ENCODE measurements at places on chromosomes 6 and 20.
A peak's percentile ranks its signal among the peaks of the same experiment; 100 is the strongest.

GRCh38 chr6:25186919-25187318, 92.3 kb upstream of the CARMIL1 start:
- no peak for DNase-seq

DNA sequence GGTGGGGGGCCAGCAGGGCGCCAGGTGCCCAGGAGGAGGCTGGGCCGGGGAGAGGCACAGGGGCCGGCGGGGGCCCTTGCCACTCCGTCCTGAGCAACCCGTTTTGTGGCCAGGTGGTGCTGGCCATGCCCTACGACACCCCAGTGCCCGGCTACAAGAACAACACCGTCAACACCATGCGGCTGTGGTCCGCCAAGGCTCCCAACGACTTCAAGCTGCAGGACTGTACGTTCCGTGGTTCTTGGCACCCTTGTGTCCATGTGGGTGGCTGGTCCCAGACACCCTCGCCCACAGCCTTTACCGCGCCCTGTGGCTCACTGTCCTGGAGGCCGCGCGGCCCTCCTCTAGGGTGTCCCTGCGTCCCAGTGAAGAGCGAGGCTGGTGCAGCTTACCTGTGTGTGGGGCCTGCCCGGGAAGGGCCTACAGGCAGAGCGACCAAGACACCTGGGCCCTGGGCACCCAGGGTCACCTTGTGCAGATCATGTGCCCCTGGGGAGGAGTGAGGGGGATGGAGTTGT, 28.7 kb downstream of the PYGB start:
- DNase-seq, result no peak

DNA sequence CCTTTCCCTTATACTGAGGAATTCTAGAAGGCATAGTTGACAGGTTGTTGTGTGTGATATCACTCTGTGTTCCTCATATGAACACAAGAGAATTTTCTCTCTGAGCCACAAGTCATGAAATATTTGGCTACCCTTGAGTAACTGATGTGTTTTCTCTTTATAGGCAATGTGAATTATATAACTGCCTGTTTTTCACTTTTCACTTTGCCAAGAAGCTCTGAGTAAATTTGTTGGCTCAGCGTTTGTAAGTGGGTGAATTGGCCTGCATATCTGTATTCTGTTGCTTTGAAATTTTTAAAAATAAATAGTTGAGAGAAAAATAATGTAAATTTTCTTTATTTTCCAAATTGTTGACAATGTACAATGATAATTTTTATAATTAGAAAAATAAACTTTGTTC, 5.2 kb upstream of the BTBD9 start:
- no peak for DNase-seq

DNA sequence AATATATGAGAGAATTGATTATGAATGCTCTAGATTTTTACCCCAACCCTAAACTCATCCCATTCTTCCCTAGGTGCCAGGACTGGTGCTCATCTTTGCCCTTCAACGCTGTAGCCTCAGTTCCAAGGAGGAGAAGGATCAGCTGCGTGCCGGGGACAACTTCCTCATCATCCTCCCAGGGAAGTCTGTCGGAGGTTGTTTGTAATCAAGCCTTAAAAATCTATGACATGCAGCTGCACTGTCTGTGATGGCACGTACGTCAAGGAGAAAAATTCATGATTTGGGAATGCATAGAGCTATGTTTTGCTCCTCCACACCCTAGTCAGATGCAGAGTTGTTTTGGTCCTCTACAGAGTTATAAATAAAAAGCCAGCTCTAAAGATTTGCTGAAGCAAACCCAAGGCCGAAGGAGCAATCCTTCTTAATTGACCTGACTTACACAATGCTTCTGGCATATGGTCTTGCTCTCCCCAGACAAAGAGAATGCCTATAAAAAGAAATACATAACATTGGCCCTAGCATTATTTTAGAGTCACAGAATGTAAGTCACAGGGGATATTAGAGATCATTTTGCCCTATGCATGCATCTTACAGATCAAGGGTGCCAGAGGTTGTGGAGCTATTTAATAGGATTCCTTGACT, 244.2 kb downstream of the HIVEP2 start:
- no peak for DNase-seq

DNA sequence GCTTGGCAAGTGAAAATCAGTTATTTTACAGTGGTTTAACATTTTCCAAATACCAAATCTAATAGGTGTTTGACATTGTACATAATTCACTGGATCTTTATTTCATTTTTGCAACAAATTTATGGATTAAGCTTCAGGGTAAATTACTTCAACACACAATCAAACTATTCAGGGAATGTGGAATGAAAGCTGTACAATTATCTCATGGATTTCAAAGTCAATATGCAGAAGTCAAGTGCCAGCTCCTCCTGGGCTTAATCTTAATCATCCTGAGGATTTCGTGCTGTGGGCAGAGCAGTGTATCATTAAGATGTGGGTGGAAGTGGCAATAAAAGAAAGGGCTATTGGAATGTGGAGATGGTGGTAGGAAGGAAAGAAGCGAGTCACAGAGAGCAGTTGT, 548.8 kb downstream of the COL12A1 start:
- no peak for DNase-seq

DNA sequence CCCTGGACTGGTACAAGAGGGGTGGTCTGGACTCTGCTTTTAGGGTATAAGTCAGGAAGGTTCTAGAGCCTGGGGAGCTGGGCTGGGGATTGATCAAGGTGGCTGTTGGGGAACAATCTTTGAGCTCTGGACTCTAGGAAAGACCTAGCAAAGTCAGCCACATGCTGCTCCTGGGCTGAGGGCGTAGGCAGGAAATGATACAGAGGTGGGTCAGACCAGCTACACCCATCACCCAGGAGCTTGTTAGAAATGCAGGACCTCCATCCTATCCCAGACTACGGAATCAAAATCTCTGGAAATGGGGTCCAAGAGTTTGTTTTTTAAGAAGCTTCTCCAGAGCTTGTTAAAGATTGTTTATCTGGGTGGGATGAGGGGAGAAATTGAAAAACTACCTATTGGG, 9.4 kb downstream of the ADTRP start:
- DNase-seq, result no peak

GRCh38 chr6:72739368-72739779, 117.5 kb downstream of the KCNQ5 start:
- no peak for DNase-seq

DNA sequence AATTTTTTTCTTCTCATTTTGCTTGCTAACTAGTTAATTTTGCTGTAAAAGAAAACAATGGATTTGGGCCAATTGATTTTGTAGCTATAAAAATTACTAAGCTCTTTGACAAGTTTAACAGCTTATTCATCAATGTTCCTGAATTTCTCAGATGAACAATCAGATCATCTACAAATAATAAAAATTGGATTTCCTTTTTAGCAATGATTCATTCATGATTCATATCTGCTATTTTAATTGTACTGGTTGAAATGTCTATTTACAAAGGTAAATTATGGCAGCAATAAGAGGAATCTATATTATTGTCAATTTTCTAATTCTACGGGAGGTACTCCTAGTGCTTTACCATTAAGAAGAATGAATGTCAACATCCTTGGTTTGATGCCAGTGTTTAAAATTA, 178.8 kb upstream of the BTBD3 start:
- DNase-seq, result no peak

- no peak for DNase-seq
These were observed at the start of gene KIF13A for GRCh38 chr6:17987447-17987696. Gene KIF13A (minus strand): TSS chr6:17987635. CDS start chr6:17987463, 172 bp downstream.

GRCh38 chr20:43938932-43939761, 24.5 kb downstream of the TOX2 start:
- DNase-seq, result no peak

DNA sequence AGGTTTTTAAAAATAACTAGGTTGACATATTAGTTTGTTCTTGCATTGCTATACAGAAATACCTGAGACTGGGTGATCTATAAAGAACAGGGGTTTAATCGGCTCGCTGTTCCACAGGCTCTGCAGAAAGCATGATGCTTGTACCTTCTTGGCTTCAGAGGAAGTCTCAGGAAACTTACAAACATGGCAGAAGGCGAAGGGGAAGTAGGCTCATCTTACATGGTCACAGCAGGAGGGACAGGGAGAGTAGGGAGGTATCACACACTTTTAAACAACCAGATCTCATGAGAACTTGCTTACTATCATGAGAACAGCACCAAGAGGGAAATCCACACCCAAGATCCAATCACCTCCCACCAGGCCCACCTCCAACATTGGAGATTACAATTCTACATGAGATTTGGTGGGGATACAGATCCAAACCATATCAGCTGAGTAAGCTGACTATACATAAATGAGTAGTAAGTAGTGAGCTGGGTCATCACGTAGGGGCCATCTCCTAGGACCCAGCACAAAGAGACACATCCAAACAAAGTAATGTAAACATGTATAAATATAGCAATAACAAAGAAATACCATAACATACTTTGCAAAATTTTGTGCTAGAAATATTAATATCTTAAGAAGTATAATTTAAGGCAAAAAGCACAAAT, 31.4 kb upstream of the SIRPG start:
- DNase-seq, result no peak

- no peak for DNase-seq
These were observed 214.5 kb downstream of the SOX4 start for GRCh38 chr6:21808045-21808470.

DNA sequence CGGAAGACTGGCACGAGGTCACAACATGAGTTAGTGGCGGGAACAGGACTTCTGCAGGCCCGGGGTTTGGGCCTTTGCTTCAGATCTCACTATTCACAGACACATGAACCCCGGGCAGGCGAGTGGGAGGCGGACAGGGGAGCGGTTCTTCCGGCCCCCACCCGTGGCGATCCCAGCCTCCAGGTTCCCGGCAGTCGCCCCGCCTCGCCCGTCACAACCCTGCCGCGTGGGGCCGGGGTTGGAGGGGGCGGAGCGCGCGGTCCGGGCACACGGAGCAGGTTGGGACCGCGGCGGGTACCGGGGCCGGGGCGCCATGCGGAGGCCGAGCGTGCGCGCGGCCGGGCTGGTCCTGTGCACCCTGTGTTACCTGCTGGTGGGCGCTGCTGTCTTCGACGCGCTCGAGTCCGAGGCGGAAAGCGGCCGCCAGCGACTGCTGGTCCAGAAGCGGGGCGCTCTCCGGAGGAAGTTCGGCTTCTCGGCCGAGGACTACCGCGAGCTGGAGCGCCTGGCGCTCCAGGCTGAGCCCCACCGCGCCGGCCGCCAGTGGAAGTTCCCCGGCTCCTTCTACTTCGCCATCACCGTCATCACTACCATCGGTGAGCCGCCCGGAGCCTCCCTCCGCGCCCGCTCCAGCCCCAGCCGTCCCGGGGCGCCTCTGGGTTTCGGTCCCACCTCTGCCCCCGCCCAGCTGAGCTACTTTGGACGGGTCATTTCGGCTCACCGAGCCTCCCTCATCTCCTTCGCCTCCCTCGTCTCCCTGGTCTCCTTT, at the start of gene KCNK15:
TSS of gene KCNK15 (plus strand) at position 268 of the 769 bp plus-strand sequence. CDS start at position 314, 46 bp downstream.
- peak; percentile 33 for DNase-seq

- peak; percentile 11 for DNase-seq
These were observed 1.4 kb downstream of the AKIRIN2 start for GRCh38 chr6:87700397-87701343.

- DNase-seq, result no peak
These were observed 319.1 kb upstream of the NT5E start for GRCh38 chr6:85130743-85131142.

DNA sequence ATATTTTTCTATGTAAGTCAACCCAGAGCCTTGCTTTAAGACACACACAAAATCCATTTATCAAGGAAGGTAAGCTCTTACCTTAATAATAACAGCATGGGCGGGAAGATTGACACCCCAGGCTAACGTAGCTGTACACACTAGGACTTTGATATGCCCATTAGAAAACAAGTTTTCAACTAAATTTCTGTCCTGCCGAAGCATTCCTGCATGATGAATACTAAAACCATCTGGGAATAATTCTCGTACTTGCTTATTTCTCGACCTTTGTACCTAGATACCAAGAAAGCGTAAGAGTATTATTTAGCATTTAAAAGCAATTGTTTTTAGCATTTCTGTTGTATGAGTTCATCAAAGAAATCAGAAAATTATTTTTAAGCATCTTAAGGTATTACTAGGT, 197.5 kb upstream of the SIM1 start:
- DNase-seq, result no peak

DNA sequence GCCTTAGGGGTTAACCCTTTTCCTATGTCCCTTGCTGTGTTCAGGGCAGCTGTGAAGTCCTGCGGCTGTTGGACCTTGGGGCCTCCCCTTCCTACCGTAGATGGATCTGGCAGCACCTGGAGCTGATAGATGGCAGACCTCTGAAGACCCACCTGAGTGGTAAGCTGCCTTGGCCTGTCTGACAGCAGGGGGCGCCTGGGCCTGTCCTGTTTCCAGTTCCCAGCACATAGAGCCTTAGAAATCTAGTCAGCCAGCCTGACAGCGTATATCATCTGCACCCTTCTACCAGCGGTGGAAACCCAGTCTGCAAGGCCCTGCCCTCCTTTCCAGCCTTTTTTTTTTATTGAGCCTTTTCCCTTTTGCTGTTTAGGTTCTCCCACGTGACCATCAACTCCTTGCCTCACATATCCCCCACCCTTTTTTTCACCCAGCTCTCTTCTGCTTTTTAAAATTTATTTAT, 26.6 kb downstream of the CNBD2 start:
- peak; percentile 64 for DNase-seq

- no peak for DNase-seq
These were observed 7.7 kb downstream of the AKAP12 start for GRCh38 chr6:151247490-151247889.

DNA sequence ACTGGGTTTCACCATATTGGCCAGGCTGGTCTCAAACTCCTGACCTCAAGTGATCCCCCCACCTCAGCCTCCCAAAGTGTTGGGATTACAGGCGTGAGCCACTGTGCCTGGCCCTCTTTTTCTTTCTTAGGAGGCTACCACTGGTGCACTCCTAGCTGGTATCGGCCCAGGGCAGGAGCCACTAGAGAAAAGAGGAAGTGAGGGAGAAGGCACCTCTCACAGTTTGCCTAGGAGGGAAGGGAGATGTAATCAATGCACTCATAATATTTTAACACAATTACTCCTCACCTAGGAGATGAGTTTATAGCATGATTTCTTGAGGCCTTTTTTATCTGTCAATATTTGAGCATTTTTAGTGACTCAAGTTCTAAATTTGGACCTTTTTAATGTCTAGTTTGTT, 189.0 kb upstream of the SOX4 start:
- no peak for DNase-seq

GRCh38 chr6:38603966-38604365, 35.8 kb downstream of the BTBD9 start:
- DNase-seq, result no peak

GRCh38 chr20:45395114-45395415, 13.0 kb upstream of the DBNDD2 start:
- no peak for DNase-seq

- no peak for DNase-seq
These were observed 84.8 kb downstream of the TAF4 start for GRCh38 chr20:61980647-61981583.

- DNase-seq, result no peak
These were observed 93.2 kb upstream of the CST7 start for GRCh38 chr20:24855848-24856247.

DNA sequence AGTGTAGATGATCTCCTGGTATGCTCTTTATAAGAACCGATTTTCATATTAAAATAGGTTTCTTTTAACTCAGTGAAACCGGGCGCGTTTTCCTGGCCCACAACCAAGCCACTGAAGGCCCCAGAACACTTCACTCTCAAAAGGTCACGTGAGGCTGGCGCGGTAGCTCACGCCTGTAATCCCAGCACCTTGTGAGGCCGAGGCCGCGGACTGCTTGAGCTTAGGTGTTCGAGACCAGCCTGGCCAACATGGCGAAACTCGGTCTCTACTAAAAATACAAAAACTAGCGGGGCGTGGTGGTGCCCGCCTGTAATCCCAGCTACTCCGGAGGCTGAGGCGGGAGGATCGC, 402 bp upstream of the TAF8 start:
- DNase-seq, result no peak

All from stimulated activated CD8-positive, alpha-beta memory T cell treated with anti-CD3 and anti-CD28 coated beads, Interleukin-15, amount 100 ng/mL, for 4 hours (primary cell).